ENCODE measurements at places on chromosomes 3 and 15.

DNA sequence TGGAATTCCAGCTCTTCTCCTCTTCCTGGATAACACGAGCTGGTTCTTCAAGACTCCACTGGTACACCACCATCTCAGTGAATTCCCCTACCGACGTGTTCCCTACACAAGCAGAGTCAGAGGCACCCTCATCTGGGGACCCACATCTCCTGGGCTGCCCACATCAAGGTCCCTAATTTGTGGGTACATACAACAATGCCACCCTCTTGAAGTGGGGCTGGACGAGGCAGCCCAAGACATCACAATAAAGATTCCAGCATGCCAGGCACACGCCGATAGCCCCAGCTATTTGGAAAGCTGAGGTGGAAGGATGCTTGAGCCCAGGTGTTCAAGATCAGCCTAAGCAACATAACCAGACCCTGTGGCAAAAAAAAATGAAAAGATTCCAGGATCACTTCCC is 221.2 kb upstream of the LINGO1 start:
- no peak for DNase-seq

GRCh38 chr15:101325263-101326025 is 30.4 kb upstream of the SNRPA1 start:
- DNase-seq = no peak

DNA sequence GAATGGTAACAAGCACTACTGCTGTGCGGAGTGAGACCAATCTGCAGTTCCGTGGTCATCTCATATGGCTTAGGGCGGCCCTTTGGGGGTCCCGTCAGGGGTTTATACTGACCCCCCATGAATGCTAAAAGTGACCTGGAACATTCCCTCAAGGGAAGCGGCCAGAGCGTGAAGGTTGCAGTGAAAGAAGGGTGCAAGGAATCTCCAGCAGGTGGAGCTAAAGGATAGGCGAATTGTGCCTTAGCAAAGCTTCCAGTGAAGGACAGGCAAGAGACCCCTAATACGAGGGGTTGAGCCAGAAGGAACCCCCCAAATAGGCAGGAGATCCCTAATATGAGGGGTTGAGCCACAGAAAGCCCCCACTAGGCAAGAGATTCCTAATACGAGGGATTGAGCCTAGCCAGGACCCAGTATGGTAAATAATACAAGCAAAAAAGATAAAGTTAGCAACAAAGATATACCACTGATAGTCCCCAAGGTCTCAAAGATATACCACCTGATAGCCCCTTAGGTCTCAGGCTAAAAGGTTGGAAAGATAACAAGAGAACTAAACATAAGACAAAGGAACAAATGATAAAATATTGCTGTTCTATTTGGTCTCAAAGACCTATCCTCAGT is 32.8 kb downstream of the ZNF589 start:
- DNase-seq = peak; percentile 64

DNA sequence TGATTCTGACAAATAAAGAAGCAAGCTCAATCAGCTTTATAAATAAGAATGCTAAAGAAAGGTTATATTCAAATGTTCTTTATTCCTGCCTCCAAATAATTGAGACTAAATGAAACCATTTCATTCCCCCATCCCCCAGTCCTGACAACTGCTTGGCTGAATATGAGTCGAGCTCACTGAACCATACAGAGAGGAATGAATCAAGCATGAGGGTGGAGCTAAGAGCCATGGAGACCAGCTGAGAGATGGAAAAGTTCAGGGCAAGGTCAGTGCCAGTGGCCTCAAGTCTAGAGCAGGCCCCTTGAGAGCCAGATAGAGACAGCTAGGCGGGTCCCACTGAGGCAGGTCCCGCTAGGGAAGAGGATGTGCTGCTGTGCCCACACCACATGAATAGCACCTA is 188.7 kb upstream of the EIF1B start:
- no peak for DNase-seq

Measured in liver (tissue), 10 donors.